HFFc6 (cell line): ENCODE measurements at places on chromosomes 12 and 14. TPM values are rescaled to one million over a fixed set of nuclear protein-coding genes. Genes with fewer than 3 reads are reported as not detected.
A peak's percentile ranks its signal among the peaks of the same experiment; 100 is the strongest.

DNA sequence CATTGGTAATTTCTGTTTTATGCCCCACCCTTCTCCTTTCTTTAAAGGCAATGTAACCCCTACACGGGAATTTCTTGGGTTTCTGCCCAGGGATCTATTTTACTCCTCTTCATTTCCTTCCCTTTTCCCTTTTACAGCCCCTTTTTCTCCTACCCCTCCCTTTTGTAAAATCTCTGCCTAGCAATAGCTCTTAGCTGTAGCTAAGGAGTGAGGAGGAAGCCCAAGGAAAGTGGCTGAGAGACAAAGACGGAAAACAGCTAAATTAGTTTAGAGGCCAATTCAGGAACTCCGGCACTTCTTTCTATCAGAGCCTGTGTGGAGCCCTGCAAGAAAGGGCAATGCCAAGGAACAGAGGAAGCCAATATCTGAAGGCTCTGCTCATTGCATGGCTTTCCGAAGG is 40.3 kb downstream of the SOCS2 start:
- peaks cover 27% of the 10 kb centered on the region for H3K4me1 ChIP-seq
- H3K36me3 ChIP-seq, result no peaks in the 10 kb centered on the region
- H3K27ac ChIP-seq, result no peak overlapping the region

GRCh38 chr12:24900196-24900595 is 48.7 kb downstream of the BCAT1 start:
- H3K27me3 ChIP-seq, result peaks cover 2% of the 10 kb centered on the region
- no peak for DNase-seq
- no peak overlapping the region; the same call in 1 of the 2 replicates for H3K4me3 ChIP-seq
- H3K27ac ChIP-seq, result peak overlapping the region; percentile 99

- peaks cover 23% of the 10 kb centered on the region for H3K36me3 ChIP-seq
- peak; percentile 13 for DNase-seq
- H3K27ac ChIP-seq, result peak overlapping the region; percentile 83
These were observed 32.6 kb downstream of the MOK start for GRCh38 chr14:102272392-102272791.

The SLC25A47 gene
- not detected in 3 replicates for total RNA-seq

- H3K4me3 ChIP-seq, result no peak overlapping the region
- peak; percentile 26 for DNase-seq
- no peaks in the 10 kb centered on the region for H3K27me3 ChIP-seq
- peaks cover 25% of the 10 kb centered on the region for H3K36me3 ChIP-seq
- peaks cover 11% of the 10 kb centered on the region for H3K4me1 ChIP-seq
- no peak overlapping the region for H3K27ac ChIP-seq
These were observed 15.2 kb downstream of the FGFR1OP2 start for GRCh38 chr12:26953447-26953846.

The ASCL1 gene
- total RNA-seq, result not detected in 3 replicates

DNA sequence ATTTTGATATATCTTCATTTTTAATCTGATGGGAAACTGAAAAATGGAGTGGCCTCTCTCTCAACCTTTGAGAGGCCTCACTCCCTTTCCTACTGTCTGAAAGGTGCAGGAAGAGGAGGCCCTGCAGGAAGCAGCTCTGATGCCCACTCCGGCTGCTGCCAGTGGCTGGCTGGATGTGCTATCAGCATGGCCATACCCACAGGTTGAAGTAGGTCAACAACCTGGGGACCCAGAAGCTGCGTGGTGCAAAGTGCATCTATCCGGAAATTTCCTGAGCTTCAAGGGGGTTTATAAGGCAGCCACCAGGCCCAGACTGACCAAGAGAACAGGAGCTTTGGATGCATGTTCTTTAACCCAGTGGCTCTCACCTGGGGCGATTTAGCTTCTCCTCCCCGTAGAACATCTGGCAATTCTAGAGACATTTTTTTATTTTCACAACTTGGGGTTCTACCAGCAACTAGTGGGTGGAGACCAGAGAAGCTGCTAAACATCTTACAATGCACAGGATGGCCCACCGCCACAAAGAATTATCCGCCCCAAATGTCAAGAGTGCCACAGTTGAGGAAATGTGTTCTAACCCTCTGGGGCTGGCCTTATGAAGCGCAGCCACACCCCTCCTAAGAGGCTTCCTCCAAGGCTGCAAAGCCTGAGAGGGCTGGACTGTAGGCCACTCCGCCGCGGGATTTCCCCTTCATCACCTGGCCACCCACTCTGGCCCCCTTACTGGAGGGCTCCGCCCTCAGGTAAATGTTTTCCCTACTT is 8.2 kb upstream of the BATF start:
- peaks cover 13% of the 10 kb centered on the region for H3K4me1 ChIP-seq
- H3K27ac ChIP-seq, result no peak overlapping the region
- no peaks in the 10 kb centered on the region for H3K36me3 ChIP-seq
- H3K4me3 ChIP-seq, result no peak overlapping the region
- H3K27me3 ChIP-seq, result peaks cover 17% of the 10 kb centered on the region

- H3K4me1 ChIP-seq, result no peaks in the 10 kb centered on the region
- DNase-seq, result no peak
- no peak overlapping the region for H3K27ac ChIP-seq
- no peaks in the 10 kb centered on the region for H3K27me3 ChIP-seq
- H3K4me3 ChIP-seq, result no peak overlapping the region
These were observed 491.0 kb downstream of the NAV3 start for GRCh38 chr12:78321696-78322095.

DNA sequence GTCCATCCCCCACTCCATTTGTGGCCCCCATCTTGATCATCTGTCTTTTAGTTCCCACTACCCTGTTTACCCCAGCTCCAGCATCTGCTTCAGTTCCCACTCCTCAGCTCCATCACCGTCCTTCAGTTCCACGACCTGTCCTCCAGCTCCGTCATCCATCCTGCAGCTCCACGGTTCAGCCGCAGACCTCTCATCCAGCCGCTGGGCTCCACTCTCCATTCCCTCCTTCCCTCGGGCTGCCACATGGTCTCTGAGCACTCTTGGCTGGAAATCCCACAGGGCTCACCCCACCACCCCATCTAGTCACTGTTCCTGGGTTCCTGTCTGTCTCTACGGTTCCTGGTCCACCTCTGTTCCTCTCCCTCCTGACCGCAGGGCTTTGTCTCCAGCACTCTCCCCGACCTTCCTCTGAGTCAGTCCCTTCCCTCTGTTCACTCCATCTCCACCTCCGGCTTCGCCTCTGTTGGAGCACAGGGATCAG is 3.3 kb upstream of the P3H3 start:
- peak overlapping the region; percentile 86 for H3K4me3 ChIP-seq
- H3K4me1 ChIP-seq, result peaks cover 61% of the 10 kb centered on the region
- no peak for DNase-seq
- H3K27ac ChIP-seq, result peak overlapping the region; percentile 80
- H3K36me3 ChIP-seq, result peaks cover 8% of the 10 kb centered on the region

The SMIM41 gene
- total RNA-seq, result not detected in 3 replicates

The SLC7A7 gene
- total RNA-seq, result 0.62 to 0.92 TPM (median 0.80 TPM) in 3 replicates

- no peak overlapping the region for H3K27ac ChIP-seq
- no peak overlapping the region for H3K4me3 ChIP-seq
- no peaks in the 10 kb centered on the region for H3K4me1 ChIP-seq
- H3K36me3 ChIP-seq, result no peaks in the 10 kb centered on the region
These were observed 164.6 kb downstream of the SLC15A5 start for GRCh38 chr12:16112612-16113560.

GRCh38 chr12:18361433-18361832 is 100.1 kb downstream of the PIK3C2G start:
- H3K27me3 ChIP-seq, result peaks cover 11% of the 10 kb centered on the region
- H3K4me3 ChIP-seq, result no peak overlapping the region
- no peak for DNase-seq

DNA sequence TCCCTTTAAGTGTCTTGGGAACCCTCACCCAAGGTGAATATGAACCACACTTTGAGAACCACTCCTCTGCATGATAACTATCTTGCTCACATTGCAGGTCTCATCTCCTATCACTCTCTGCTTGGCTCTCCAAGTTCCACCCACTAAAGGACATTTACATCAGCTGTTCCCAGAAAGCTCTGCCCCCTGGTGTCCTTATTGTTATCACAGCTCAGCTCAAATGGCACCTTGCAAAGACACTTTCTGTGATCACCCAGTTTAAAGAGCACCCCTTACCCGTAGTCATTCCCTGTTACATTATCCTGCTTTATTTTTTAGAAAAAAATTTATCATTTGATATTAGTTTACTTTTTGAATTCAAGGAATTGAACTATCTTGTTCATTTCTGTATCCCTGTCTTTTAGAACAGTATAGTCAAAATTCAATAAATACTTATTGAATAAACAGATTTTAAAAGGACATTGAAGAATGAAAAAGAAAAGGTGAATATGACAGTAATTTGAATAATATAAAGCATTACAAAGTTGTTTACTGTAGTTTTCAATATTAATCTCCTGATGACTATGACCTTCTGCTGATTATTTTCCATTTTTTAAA is 20.5 kb upstream of the GUCY2C start:
- H3K36me3 ChIP-seq, result no peaks in the 10 kb centered on the region
- H3K4me3 ChIP-seq, result no peak overlapping the region
- peak; percentile 30 for DNase-seq

GRCh38 chr14:40909906-40910305 is 696.8 kb upstream of the LRFN5 start:
- no peaks in the 10 kb centered on the region for H3K36me3 ChIP-seq
- no peaks in the 10 kb centered on the region for H3K4me1 ChIP-seq
- no peak overlapping the region for H3K27ac ChIP-seq
- DNase-seq, result no peak

GRCh38 chr14:21219561-21220111 is 49.6 kb downstream of the HNRNPC start:
- peak overlapping the region; percentile 73 for H3K4me3 ChIP-seq
- DNase-seq, result peak; percentile 22
- peaks cover 64% of the 10 kb centered on the region for H3K36me3 ChIP-seq
- peaks cover 94% of the 10 kb centered on the region for H3K4me1 ChIP-seq
